ENCODE measurements at places on chromosomes 1 and 21.

- DNase-seq, result no peak
Observed at GRCh38 chr1:94395748-94396309, 22.4 kb upstream of the ABCD3 start.

DNA sequence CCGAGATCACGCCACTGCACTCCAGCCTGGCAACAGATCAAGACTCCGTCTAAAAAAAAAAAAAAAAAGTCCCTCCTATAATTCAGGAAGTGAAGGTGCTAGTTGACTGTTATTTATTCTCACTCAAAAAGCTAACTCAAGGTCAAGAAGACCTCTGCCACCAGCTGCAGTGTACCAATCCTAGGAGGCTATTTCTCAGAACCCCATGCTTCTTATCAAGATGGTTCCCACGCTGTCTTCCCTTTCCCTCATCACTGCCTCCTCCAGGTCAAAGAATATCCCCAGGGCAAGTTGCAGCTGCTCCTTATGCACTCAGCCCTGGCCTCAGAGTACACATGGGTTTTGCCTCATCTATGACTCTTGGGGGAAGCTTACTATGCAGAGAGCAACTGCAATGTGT, 53.6 kb downstream of the RERE start:
- no peak for DNase-seq

- DNase-seq, result no peak
Observed at GRCh38 chr1:9164532-9164900, 35.6 kb upstream of the GPR157 start.

DNA sequence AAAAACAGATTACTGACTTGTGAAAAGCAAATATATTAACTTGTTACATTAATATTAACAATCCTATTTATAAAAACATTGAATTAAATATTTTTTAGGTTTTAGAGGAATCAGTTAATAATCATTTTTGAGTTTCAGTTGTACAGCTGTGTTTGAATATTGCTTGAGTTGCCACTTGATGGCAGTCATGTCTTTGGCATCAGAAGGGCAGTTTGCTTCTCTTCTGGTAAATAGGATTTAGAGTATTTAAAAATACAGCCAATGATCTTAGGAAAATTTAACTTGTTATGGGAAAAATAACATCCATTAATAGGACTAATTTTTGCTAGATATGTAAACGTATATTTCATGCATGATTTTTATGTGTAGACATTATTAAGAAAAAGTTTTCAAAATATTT, 234.1 kb downstream of the NCAM2 start:
- DNase-seq, result peak; percentile 2

DNA sequence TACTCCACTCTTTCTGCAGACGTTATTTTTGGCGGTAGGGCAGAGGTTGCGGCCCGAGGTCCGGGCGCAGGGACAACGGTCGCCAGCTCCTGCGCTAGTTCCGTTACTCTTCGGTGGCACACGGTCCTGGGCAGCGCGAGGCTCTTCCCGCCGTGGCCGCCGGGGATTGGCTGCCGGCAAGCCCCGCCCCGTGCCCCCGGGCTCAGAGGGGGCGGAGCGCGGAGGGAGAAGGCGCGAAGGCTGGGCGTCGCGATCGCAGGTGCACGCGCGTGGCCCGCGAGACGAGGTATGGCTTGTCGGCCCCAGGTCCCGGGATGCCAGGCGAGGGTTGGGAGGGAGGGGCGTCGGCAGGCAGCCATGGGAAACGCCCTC, 518 bp upstream of the SHE start:
- no peak for DNase-seq

DNA sequence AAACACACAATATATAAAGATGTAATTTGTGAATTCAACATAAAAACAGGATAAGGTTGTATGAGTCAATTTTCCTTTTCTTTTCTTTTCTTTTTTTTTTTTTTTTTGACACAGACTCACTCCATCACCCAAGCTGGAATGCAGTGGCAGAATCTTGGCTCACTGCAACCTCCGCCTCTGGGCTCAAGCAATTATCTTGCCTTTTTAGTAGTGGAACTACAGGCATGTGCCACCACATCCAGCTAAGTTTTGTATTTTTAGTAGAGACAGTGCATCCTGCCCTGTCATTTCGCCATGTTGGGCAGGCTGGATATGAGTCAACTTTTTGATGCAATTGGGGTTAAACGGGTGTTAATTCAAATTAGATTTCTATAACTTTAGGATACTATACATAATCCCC, 10.3 kb upstream of the SPRR2B start:
- DNase-seq, result no peak

DNA sequence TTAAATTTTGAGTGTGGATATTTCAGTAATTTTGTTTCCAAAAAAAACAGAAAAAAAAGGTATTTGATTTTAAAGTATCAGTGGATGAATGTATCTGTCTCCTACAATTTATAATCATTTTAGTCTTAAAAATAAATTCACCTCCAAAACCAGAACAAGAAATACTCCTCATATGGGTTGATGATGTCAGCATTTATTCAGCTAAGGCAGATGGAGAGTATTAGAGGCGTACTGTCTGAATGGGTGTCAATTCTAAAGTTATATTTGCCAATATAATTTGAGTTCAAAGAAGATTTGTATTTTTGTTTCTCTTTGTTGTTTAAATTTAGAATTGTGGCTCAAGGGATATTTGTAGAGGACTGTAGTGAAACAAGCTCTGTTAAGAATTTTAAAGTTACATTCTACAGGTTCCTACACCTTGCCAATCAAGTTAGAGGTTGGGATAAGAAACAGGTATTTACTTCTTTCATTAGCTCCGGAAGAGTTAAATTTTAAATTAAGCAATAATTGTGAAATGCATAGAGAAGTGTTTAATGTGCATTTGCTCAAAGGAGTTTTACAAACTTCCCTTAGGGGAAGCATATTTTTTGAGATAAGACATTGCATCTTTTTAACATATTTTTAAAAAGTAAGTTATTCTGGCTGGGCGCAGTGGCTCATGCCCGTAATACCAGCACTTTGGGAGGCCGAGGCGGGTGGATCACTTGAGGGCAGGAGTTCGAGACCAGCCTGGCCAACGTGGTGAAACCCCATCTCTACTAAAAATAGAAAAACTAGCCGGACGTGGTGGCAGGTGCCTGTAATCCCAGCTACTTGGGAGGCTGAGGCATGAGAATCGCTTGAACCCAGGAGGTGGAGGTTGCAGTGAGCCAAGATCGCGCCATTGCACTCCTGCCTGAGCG, 1.2 kb downstream of the PLA2G4A start:
- no peak for DNase-seq

DNA sequence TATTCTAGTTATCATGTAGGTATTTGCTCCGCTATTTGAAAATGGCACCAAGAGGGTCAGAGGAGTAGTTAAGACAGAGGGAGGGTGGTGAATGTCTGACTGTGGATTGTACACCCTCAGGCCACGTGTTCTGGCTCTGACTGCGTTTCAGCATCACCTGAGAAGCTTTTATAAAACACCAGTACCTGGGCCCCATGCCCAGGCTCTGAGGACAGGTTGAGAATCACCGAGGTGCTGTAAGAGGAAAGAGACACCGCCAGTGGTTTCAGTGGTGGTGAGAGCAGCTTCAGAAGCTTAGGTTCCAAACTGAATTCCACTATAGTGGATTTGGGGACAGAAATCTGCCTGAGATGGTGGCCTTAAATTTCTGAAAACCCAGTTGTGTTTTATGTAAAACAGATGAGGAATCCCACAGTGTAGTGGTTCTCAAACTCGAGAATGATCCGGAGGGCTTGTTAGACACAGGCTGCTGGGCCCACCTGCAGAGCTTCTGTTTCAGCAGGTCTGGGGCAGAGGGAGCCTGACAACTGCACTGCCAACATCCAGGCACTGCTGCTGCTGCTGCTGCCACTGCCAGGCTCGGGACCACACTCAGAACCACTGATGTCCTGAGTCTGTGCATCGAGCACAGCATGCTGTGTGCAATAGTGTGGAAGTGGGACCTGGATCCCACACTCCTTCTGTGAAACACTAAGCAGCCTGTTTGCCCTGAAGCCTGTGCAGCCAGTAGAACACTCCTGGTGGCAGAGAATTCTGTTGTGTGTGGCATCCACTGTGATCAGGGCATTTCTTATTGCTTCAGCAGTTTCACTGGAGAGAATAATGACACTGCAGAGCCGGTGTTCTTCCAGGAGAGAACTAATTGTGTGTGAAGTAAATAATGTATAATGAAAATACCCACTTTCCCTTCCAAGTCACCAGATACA, 98.7 kb downstream of the SUSD4 start:
- no peak for DNase-seq

DNA sequence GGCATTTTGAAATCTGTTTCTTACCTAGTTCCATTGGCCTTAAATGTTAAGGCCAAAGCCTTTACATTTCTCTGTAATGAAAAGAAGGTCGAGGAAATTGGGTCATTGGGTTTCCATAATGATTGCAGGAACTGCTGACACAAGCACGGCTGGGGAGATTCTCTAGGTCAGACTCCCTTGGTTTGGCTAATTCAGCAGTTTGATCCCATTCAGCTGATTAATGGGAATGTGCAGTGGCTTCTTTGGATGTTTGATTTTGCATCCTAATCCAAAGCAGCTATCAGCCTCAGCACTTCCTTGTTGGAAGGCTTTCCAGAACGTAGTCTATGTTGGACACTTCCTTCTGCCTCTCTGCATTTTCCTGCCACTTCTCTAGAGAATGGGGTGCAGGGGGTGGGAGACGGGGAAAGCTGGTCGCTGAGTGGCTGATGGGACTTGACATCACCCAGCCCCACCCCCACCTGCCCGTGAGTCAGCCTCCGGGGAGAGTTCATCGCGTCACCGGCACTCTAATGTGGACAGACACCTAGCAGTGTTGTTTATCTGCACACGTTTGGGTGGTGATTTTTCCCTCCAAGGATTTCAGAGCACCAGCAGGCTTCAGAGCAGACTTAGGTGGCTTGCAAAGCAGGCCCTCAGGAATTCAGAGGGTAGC, 5.4 kb downstream of the PSEN2 start:
- no peak for DNase-seq

DNA sequence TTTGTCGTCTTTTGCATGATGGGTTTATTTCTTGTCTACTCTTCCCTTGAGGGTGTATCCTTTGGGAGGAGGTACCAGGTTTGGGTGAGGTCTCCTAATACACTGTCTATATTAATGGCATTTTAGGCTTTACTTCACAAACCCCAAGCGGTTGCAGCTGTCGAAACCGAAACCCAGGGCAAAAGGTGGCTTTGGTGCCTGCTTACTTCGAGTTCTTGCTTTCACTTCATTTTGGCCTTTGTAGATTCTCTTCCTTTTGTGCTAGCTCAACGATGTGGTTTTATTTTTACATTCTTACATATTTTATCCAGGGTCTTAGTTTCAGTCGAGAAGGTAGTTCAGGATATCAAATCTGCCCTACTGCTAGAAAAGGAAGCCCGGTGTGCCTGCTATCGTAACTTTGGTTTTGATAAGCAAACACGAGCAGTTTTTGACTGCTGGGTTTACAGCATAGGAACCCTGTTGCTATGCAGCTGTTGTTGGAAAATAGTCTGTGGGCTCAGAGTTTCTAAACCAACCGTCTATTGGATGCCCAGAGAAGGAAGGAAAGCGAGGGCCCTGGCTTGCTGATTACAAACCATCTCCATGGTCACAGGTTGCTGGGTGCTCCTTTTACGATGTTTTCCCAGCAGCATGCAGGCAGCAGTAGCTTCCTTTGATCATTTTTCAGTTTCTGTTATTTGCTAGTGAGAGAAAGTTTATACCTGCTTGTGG, 9.8 kb upstream of the TSPAN2 start:
- DNase-seq, result no peak

- no peak for DNase-seq
Observed at GRCh38 chr1:202697038-202697437, 13.2 kb downstream of the SYT2 start.

GRCh38 chr1:151680391-151680790, 36.2 kb downstream of the CELF3 start:
- DNase-seq, result no peak

DNA sequence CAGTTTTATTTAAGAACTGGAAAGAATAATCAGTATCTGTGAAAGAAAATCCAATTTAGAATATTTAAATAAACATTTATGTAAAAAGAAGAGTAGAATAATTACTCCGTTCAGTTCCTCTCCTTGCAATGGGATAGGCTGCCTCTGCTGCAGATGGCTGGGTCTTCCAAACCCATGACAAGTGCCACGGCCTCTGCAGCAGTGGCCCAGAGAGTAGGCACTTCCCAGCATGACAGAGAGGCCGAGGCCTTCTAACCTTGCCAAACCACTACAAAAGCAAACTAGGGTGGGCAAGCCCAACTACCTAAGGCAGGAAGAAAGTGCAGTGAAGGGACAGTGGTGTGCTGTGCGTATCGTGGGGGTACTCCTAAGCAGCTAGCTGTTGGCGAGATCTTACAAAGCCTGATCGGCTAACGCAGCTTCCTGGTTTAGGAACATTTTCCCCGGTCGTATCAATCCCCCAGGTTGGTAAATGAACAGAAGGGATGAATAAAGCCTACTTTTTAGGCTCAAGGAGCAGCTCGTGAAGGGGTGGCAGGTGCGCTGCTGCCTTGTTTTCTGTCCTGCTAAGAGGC, 14.5 kb downstream of the ICMT start:
- no peak for DNase-seq

Measured in Panc1 (cell line).